ENCODE measurements at places on chromosomes 12 and 14. TPM values are rescaled to one million over a fixed set of nuclear protein-coding genes. Genes with fewer than 3 reads are reported as not detected.

GRCh38 chr12:57841445-57841844 is 5.1 kb downstream of the CTDSP2 start:
- no peak overlapping the region for H3K27ac ChIP-seq
- peaks cover 81% of the 10 kb centered on the region for H3K4me1 ChIP-seq
- no peak for DNase-seq
- no peaks in the 10 kb centered on the region for H3K36me3 ChIP-seq
- H3K4me3 ChIP-seq: no peak overlapping the region
- H3K27me3 ChIP-seq: no peaks in the 10 kb centered on the region

DNA sequence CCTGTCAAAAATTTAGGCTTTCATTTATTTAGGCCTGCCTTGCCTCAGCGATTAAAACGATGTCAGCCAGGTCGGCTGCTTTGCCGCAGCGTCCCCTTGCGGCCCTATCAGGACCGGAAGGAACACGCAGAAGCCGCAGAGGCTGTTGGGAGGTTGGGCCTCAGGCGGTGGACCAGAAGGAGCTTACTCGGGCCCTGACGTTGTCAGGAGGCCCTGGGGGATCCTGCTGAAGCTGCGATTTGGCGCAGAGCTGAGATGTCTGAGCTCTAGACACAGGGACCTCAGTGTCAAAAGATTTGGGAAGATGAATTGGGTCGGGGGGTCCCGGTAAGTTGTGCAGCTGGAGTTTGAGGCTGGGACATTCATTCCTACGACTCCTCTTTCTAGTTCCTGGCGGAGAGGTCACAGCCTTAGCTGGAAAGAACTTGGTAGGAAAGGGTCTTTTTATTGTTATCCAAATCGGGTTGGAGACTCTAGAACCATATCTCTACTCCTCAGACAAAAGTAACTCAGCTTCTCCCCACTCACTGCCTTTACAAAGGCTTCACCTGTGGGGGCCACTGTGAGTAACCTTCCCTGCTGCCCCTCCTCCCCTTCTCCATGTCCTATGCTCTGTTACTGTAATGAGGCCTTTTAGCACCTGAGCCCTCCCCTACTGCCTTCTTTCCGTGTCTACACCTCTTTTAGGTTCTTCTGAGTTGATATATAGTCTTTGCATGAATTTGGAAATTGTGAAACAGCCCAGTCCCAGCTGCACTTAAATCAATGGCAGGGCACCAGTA is 6.6 kb upstream of the ABCD2 start:
- no peaks in the 10 kb centered on the region for H3K36me3 ChIP-seq
- no peak overlapping the region for H3K4me3 ChIP-seq
- no peak for DNase-seq
- no peaks in the 10 kb centered on the region for H3K27me3 ChIP-seq

DNA sequence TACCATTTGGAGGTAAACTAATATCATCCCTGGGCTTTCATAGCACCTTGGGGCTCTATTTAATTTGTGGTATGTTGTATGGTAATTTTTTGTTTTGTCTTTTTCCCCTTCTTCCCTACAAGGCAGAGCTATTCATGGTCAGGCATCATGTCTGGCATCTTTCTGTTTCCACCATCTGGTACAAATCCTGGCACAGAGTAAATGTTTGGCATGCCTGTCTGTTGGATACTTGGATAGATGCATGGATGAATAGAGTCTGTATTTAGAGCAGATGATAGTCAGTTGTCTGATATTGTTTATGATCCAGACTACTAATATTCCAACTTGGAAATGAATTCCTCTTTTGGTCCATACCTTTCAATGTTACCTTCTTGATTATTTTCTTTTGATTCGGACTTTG is 139.8 kb downstream of the NEDD1 start:
- DNase-seq: no peak
- no peak overlapping the region for H3K27ac ChIP-seq
- no peaks in the 10 kb centered on the region for H3K27me3 ChIP-seq
- H3K4me1 ChIP-seq: no peaks in the 10 kb centered on the region

- H3K27ac ChIP-seq: no peak overlapping the region
- no peaks in the 10 kb centered on the region for H3K27me3 ChIP-seq
- no peak overlapping the region for H3K4me3 ChIP-seq
- peaks cover 25% of the 10 kb centered on the region for H3K4me1 ChIP-seq
- no peak for DNase-seq
- no peaks in the 10 kb centered on the region for H3K36me3 ChIP-seq
Measured at GRCh38 chr12:21801522-21802288, 27.2 kb upstream of the KCNJ8 start.

DNA sequence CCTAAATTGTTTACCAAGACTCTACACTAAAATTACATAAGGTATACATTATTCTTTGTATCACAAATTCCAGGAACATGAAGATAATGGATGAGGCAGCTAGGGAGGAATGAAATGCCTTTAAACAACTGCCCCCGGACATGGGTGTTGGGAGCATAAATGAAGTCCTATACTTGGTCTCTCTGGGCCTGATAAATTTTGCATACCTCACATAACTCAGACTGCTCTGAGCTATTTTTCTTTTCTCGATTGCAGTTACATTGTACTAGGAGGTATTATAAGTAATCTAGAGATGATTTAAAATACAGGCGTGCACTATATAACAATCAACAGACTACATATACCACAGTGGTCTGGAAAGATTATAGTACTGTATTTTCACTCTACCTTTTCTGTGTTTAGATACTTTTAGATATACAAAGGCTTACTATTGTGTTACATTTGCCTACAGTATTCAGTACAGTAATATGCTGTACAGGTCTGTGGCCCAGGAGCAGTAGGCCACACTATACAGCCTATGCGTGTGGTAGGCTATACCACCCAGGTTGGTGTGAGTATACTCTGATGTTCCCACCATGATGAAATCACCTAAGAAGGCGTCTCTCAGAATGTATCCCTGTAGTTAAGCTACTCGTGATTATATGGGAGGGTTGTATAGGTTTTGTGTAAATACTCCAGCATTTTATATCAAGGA is 14.3 kb downstream of the FNTB start:
- no peaks in the 10 kb centered on the region for H3K27me3 ChIP-seq
- H3K36me3 ChIP-seq: no peaks in the 10 kb centered on the region
- DNase-seq: no peak
- H3K27ac ChIP-seq: no peak overlapping the region
- no peaks in the 10 kb centered on the region for H3K4me1 ChIP-seq

DNA sequence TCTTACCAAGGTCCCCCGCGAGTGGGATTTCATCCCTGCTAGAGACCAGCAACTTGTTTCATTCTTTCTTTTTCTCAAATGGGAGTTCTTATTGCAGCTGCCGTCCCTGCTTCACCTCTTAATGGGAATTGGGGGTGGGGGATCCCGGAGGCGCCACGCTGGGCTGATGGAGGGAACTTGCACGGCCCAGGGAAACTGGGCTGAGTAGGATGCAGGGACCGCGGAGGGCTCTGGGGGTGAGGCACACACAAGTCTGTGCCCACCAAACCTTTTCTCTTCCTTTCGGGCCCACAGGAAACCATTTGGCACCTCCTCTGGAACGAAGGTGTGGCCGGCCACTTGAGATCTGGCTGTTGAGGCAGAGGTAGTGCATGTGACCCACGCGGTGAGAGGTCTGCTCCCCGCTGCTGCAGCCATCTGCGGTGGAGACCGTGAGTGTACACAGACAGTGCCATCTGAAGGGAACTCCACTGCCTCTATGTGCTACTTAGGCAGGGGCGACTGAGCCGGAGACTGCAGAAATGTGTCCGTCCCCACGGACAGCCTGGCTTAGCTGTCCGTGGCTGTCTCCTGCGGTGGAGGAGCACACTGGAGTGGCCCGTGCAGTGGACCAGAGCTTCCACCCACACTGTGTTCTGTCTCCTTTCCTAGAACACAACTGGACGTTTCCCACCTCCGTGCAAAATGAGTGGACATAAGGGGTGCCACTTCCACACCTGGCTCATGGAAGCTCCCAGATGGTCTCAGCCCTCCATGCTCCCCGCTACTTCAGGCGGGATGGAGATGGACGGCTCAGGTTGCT is 42.1 kb upstream of the TESC start:
- peaks cover 23% of the 10 kb centered on the region for H3K4me1 ChIP-seq
- DNase-seq: no peak
- H3K36me3 ChIP-seq: peaks cover 6% of the 10 kb centered on the region
- no peaks in the 10 kb centered on the region for H3K27me3 ChIP-seq
- H3K27ac ChIP-seq: peak overlapping the region; percentile 62
- no peak overlapping the region for H3K4me3 ChIP-seq

- no peak overlapping the region for H3K27ac ChIP-seq
- no peaks in the 10 kb centered on the region for H3K36me3 ChIP-seq
- H3K27me3 ChIP-seq: no peaks in the 10 kb centered on the region
- no peak for DNase-seq
Measured at GRCh38 chr12:22631863-22632463, 7.0 kb downstream of the ETNK1 start.

DNA sequence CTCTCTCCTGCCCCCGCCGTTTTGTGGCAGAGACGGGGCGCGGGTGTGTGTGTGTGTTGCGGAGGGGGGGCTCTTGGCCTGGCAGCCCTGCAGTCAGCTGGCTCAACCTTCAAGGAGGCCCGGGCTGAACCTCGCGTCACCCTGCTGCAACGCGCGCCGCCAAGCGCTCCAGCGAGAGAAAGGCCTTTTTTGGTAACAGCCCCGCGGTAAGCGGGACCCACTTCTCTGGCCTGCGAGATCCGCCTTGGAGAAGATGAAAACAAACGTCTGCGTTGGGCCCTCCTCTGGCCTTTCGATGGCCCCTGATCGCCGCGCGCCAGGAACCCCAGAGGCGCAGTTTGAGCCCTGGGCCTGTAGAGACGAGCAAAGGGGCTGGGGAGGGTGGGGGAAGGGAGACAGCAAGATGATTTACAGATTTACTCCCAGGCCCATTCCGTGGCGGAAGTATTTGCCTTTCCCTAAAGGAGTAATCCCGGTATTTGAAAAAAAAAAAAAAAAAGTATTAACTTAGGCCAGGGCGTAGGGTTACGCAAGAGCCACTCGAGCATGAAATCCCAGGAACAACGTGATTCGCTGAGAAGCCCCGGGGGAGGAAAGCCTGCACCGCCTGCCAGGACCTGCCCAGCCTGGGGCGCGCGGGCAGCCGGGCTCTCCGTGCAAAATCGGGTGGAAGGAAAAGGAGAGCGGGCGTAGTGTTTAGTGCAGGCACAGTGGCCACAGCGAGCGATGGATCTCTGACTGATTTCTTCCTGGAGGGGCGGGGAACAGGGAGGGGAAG is 4.5 kb upstream of the IRF2BPL start:
- peaks cover 88% of the 10 kb centered on the region for H3K4me1 ChIP-seq
- no peak overlapping the region for H3K4me3 ChIP-seq
- H3K27ac ChIP-seq: peak overlapping the region; percentile 100
- no peaks in the 10 kb centered on the region for H3K27me3 ChIP-seq
- no peaks in the 10 kb centered on the region for H3K36me3 ChIP-seq

GRCh38 chr12:132827763-132828703 is 636 bp downstream of the GOLGA3 start:
- H3K4me3 ChIP-seq: peak overlapping the region; percentile 83
- no peaks in the 10 kb centered on the region for H3K27me3 ChIP-seq
- peaks cover 22% of the 10 kb centered on the region for H3K4me1 ChIP-seq
- peak; percentile 46 for DNase-seq

GRCh38 chr14:103687712-103688111 is 27.5 kb downstream of the XRCC3 start:
- no peak for DNase-seq
- no peaks in the 10 kb centered on the region for H3K27me3 ChIP-seq
- H3K36me3 ChIP-seq: peaks cover 13% of the 10 kb centered on the region
- H3K4me3 ChIP-seq: no peak overlapping the region
- H3K27ac ChIP-seq: no peak overlapping the region
- no peaks in the 10 kb centered on the region for H3K4me1 ChIP-seq

The OR6C74 gene
- not detected for total RNA-seq

The TPPP2 gene
- total RNA-seq: not detected

The SLCO1C1 gene
- total RNA-seq: 0.33 TPM

The THAP2 gene
- 0.99 TPM for total RNA-seq

The FITM1 gene
- 6.3 TPM for total RNA-seq

All from body of pancreas (tissue), 4 donors.